Placental pericyte (primary cell): ENCODE measurements at places on chromosomes 1 and 21. TPM values are rescaled to one million over a fixed set of nuclear protein-coding genes. Genes with fewer than 3 reads are reported as not detected.

Gene PIGR
- not detected in 2 replicates for total RNA-seq

Gene CHI3L1
- total RNA-seq = 44.8 and 896 TPM in 2 replicates

Gene MX2
- total RNA-seq = 2.0 TPM in 2 replicates

Gene AMY2B
- 0.66 and 1.9 TPM in 2 replicates for total RNA-seq

Gene PLXNA2
- total RNA-seq = 2.0 and 14.9 TPM in 2 replicates

Gene ZNF593OS
- not detected in 2 replicates for total RNA-seq
